Panc1 (cell line): ENCODE measurements at places on chromosomes 1 and 21.

DNA sequence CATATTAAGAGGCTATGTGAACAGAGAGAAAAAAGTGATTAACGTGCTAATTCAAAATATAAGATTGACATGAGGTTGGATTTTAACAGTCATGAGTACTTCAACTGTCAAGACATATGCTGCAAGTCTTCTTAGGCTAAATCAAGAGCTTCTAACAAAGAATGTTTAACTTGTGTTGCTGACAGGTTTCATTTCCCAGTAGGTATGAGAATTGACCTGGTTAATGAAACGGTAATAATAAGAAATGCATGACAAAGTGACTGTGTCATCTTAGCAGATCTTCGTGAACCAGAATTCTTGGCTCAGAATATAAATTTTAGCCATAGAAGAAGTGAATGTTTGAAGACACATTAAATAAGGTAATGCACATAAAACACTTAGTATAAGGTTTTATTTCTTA lies 132.6 kb upstream of the PTGFR start:
- no peak overlapping the region for H3K4me3 ChIP-seq
- no peaks in the 10 kb centered on the region for H3K36me3 ChIP-seq
- H3K4me1 ChIP-seq = no peaks in the 10 kb centered on the region
- H3K27me3 ChIP-seq = no peaks in the 10 kb centered on the region

DNA sequence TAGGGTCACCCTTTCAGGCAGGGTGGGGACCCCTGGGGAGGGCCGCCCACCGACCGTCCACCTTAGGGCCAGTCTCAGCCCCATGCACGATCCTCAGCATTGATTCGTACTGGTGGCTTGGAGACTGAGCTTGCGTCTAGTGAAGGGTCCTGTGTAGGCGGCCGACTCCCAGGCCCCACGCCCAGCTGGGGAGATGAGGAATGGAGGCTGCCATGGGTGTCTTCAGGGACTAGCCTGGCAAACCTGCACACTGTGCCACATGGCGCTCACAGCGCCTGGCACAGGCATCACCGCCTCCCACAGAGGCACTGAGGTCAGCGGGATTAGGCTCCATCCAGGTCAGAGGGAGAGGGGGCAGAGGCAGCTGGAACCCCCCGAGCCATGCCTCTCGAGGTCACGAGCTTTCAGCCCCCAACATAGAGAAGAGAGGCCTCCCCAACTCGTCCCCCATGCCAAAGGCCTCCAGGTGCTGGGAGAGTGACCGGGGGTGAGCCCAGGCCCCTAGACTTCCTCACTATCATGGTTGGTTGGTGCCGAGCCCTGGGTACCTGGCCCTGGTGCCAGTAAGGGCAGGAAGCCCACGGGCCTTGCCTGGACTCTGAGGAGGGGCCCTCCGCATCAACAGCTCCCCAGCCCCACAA lies 51.0 kb downstream of the SIK1 start:
- no peaks in the 10 kb centered on the region for H3K4me1 ChIP-seq
- H3K27me3 ChIP-seq = no peaks in the 10 kb centered on the region
- no peak overlapping the region for H3K27ac ChIP-seq
- no peaks in the 10 kb centered on the region for H3K36me3 ChIP-seq

DNA sequence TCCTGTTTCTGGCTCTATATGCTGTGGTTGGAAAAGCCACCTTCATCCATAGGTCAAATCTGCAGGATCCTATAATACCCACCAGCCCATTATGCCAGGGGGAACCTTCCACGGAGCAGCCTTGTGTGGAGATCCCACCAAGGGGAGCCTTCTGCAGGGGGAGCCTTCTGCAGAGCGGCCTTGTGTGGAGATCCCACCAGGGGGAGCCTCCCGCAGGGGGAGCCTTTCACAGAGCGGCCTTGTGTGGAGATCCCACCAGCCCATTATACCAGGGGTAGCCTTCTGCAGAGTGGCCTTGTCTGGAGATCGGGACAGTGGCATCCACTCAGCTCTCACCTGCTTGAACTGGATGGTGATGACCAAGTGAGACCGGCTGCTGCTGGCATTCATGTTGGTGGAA lies 85.3 kb downstream of the SCCPDH start:
- H3K27ac ChIP-seq = no peak overlapping the region
- no peaks in the 10 kb centered on the region for H3K36me3 ChIP-seq
- H3K27me3 ChIP-seq = no peaks in the 10 kb centered on the region; the same call in 1 of the 2 replicates
- DNase-seq = no peak

- no peak overlapping the region for H3K27ac ChIP-seq
- no peak overlapping the region for H3K4me3 ChIP-seq
- no peaks in the 10 kb centered on the region for H3K4me1 ChIP-seq
- no peaks in the 10 kb centered on the region for H3K36me3 ChIP-seq
Measured at GRCh38 chr1:239112101-239112935, 274.1 kb upstream of the CHRM3 start.

GRCh38 chr1:106061586-106062495 lies 994.6 kb upstream of the PRMT6 start:
- no peak overlapping the region for H3K27ac ChIP-seq
- H3K36me3 ChIP-seq = no peaks in the 10 kb centered on the region
- no peaks in the 10 kb centered on the region for H3K4me1 ChIP-seq
- DNase-seq = no peak
- no peak overlapping the region for H3K4me3 ChIP-seq
- H3K27me3 ChIP-seq = no peaks in the 10 kb centered on the region

DNA sequence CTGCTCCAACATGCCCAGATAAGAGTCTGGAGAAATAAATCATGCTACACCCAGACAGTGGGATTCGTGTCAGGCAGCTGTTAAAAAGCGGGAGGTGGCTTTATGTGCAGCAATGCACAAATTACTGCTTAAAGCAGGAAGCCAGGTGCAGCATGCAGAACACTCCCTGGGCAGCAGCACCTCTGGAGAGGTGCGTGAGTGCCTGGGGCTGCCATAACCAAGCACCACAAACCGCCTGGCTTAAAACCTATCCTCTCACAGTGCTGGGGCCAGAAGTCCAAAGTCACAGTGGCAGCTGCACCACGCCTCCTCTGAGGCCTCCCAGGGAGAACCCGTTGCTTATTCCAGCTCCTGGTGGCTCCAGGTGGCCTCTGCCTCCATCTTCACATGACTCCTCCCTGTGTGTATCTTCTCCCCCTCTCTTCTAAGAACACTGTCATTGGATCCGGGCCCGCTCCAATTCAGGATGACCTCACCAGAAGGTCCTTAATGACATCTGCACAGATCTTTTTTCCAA lies 115.6 kb downstream of the SIK1 start:
- DNase-seq = no peak
- H3K4me3 ChIP-seq = no peak overlapping the region
- no peaks in the 10 kb centered on the region for H3K27me3 ChIP-seq

GRCh38 chr1:22398656-22399420 lies 52.8 kb upstream of the ZBTB40 start:
- no peak overlapping the region for H3K4me3 ChIP-seq
- H3K36me3 ChIP-seq = no peaks in the 10 kb centered on the region
- H3K27me3 ChIP-seq = peaks cover 12% of the 10 kb centered on the region
- no peaks in the 10 kb centered on the region for H3K4me1 ChIP-seq

- no peaks in the 10 kb centered on the region for H3K36me3 ChIP-seq
- H3K4me3 ChIP-seq = no peak overlapping the region
- no peaks in the 10 kb centered on the region for H3K4me1 ChIP-seq
- no peaks in the 10 kb centered on the region for H3K27me3 ChIP-seq
- no peak for DNase-seq
- no peak overlapping the region for H3K27ac ChIP-seq
Measured at GRCh38 chr1:44347280-44347679, 7.8 kb downstream of the ERI3 start.

- peaks cover 4% of the 10 kb centered on the region; the same call in 1 of the 2 replicates for H3K4me1 ChIP-seq
- no peaks in the 10 kb centered on the region for H3K36me3 ChIP-seq
- no peak overlapping the region for H3K27ac ChIP-seq
- DNase-seq = no peak
- no peaks in the 10 kb centered on the region for H3K27me3 ChIP-seq
Measured at GRCh38 chr1:44684525-44684924, 10.0 kb downstream of the ARMH1 start.

DNA sequence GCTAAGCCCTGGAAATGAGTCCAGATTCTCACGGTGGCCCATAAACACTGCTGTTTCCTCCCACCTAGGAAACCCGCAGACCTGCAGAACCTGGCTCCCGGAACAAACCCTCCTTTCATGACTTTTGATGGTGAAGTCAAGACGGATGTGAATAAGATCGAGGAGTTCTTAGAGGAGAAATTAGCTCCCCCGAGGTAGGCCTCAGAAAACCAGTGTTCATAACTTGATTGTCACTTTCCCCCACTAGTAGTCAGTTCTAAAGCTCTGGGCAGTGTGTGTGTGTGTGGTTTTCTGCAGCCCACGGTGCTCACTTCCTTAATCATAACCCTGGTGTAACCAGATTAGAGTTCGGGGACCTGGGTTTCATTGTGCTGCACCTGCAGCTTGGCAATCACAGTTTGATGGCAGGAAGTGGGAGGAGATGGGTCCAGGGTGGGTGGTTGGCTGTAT lies 39.1 kb downstream of the CLIC6 start:
- no peak for DNase-seq
- H3K36me3 ChIP-seq = no peaks in the 10 kb centered on the region
- H3K4me1 ChIP-seq = no peaks in the 10 kb centered on the region
- H3K4me3 ChIP-seq = no peak overlapping the region
- peaks cover 7% of the 10 kb centered on the region for H3K27me3 ChIP-seq

DNA sequence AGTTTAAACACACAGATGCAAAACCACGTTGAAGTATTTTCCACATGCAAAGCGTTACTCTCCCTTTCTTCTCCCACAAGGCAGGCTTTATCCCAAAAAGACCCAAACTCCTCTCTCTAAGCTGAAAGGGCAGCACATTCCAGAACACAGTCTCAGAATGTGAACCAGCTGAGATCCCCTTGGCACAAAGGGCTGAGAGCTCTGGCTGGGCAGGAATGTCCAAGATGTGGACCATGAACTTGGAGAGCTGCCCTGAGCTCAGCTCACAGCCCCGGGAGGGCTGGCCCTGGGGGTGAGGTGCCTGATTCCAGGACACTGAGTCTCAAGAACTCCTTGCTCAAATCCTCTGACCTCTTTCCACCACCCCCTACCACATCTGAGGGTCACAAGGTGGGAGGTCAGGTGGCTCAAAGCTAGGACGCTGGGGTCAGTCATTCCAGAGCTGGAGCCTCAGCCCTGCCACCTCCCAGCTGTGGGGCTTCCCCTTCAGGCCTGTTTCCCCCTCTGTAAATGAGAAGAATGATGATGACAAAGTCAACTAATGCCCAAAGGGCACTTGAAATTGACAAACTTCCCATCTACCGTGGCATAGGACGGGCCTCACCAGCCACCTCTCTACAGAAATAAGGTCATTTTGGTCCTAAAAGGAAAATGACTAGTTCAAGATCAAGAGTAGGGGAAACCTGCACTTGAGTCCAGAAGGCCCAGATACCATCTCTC lies 11.5 kb downstream of the ALDH4A1 start:
- no peaks in the 10 kb centered on the region for H3K4me1 ChIP-seq
- no peak for DNase-seq
- H3K27me3 ChIP-seq = no peaks in the 10 kb centered on the region
- no peak overlapping the region for H3K4me3 ChIP-seq

DNA sequence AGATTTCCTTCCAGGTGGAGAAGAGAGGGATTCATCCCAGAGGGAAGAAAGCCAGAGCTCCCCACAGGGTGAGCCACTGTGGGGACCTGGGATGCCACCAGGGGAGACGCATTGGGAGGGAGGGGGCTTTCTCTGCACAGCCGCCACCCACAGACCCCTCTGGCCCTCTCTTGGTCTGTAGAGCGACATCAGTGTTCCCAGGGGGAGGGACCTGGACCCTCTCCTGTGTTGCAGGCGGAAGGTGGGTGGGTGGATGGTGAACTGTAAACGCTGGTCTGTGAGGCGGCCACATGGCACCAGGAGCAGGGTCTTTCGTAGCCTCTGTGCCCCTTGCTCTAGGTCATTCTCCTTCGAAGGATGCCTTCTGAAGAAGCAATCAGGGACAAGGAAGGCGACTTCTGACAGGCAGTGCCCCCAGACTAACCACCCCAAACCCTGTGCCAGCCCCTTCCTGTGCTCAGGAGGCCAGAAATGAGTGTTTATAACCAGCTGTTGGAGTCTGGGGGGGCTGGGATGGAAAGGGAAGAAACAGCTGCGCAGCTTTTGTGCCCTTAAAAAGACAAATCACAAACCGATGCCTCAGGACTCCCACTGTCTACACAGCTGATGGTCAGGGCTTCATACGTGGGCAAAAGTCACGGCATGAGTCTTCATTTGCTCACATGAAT lies 121.4 kb upstream of the ZBTB40 start:
- H3K36me3 ChIP-seq = no peaks in the 10 kb centered on the region
- DNase-seq = no peak
- no peaks in the 10 kb centered on the region for H3K4me1 ChIP-seq
- no peak overlapping the region for H3K27ac ChIP-seq
- no peak overlapping the region for H3K4me3 ChIP-seq

DNA sequence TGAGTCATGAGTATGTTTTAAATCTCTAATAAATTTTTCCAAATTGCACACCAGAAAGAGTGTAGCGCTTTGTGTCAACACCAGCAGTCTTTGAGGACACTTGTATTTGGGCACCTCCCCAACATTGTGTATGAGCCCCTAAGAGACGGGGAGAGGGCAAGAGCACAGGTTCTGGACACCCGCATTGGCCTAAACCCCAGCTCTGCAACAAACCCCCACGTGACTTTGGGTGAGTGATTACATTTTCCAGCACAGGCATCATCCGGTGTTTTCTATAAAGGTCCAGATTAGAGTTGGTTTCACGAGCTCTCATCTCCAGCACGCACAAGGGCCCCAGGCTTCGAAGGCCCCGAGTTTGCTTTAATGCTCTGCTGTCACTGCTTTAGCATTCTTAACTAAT lies 66.3 kb upstream of the SLC45A1 start:
- peaks cover 6% of the 10 kb centered on the region; the same call in 1 of the 2 replicates for H3K4me1 ChIP-seq
- H3K4me3 ChIP-seq = no peak overlapping the region
- H3K27ac ChIP-seq = peak overlapping the region; percentile 72
- H3K27me3 ChIP-seq = no peaks in the 10 kb centered on the region
- no peaks in the 10 kb centered on the region for H3K36me3 ChIP-seq

DNA sequence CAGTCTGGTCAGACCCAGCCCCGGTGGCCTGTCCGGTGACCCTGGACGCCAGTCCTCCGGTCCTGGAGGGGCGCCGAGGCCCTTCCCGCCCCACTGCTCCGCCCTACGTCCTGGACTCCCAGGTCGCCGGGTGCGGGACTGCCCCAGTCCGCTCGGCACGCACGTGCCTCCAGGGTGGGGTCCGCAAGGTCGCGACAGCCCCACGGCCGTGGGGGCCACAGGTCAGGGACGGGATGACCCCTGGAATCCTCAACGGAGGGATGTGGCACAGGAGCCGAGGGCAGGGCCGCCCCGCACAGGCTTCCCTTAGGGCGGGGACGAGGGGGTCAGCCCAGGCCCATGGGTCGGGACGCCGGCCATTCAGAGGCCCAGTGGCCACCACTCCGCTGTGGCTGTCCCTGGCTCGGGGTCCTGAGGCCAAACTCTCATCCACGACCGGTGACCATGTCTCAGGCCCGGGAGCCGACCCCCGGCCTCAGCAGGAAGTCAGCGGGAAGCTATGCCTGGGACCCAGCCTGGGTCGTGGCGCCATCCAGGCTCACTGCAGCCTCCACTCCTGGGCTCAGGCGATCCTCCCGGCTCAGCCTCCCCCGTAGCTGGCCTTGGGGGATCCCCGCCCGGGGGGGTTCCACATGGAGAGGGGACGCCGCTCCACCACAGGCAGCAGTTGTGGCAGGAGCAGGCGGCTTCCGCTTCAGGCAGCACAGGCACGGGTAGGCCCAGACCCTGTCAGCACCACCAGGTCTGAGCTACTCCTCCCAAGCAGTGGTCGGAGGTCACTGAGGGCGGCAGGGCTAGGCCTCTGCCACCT lies 599 bp upstream of the TMEM240 start:
- H3K4me1 ChIP-seq = no peaks in the 10 kb centered on the region; the same call in 1 of the 2 replicates
- H3K36me3 ChIP-seq = no peaks in the 10 kb centered on the region; the same call in none of the 2 replicates
- DNase-seq = no peak
- H3K27ac ChIP-seq = no peak overlapping the region
- H3K27me3 ChIP-seq = no peaks in the 10 kb centered on the region
- H3K4me3 ChIP-seq = no peak overlapping the region

- peak overlapping the region; percentile 51 for H3K4me3 ChIP-seq
- no peaks in the 10 kb centered on the region for H3K36me3 ChIP-seq
- no peaks in the 10 kb centered on the region for H3K4me1 ChIP-seq
- no peak for DNase-seq
Measured at GRCh38 chr1:241423541-241424479, 66.8 kb upstream of the RGS7 start.
